ENCODE measurements at places on chromosomes 11 and 22.

- DNase-seq: no peak
Observed at GRCh38 chr11:69627551-69627950, 13.4 kb upstream of the CCND1 start.

DNA sequence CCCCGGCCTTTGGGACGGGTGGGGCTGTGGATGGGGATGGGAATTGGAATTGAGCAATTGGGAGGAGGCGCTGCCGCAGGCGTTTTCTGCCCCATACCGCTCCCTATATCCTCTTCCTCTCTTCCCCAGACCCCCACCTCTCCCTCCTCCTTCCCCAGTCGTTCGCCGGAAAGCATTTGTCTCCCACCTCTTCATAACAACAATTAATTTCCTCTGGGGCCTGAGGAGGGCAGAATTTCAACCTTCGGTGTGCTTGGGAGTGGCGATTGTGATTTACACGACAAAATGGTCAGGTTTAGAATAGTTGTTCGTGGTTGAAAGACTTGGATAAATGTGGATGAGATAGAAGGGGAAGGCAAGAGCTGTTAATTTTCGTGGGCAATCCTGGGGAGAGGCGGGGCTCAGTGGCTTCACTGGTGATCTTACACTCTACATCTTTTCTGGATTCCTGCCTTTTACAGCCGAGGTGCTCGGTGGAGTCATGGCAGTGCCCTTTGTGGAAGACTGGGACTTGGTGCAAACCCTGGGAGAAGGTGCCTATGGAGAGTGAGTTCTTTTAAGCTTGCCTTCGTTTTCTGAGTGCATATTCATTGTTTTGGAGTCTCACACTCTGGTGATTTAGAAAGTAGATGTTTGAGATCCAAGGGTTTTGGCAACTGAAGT lies 1.5 kb downstream of the CHEK1 start:
- peak; percentile 82 for DNase-seq

GRCh38 chr11:30381879-30382278 lies 59.0 kb downstream of the ARL14EP start:
- DNase-seq: no peak

DNA sequence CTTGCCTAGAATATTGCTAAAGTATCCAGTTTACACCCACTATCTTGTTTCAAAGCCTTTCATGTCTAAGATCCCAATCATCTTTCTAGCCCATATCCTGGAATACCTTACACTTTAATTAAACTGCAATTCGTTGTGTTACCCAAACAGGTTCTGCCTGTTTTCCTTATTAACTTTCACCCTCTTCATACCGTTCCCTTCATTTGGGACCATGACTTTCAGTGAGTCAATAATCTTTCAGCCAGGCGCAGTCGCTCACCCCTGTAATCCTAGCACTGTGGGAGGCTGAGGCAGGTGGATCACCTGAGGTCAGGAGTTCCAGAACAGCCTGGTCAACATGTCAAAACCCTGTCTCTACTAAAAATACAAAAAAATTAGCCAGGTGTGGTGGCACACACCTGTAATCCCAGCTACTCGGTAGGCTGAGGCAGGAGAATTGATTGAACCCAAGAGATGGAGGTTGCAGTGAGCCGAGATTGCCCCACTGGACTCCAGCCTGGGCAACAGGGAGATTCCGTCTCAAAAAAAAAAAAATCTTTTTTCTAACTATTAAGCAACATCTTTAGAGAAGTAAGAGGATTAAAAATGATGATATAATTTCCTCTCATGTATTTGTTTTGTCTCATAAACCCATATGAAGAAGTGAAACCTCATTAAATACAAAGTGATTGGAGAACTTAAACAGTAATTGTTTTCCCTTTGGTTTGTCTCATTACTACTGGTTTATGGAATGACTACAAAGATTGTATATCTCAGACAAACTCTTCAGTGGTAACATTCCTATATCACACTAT lies 20.7 kb downstream of the DMC1 start:
- DNase-seq: no peak
